Skeletal muscle cell (primary cell): ENCODE measurements at places on chromosomes 1 and 21.

- no peak for DNase-seq
Observed at GRCh38 chr1:198132060-198132781, 24.6 kb upstream of the NEK7 start.

DNA sequence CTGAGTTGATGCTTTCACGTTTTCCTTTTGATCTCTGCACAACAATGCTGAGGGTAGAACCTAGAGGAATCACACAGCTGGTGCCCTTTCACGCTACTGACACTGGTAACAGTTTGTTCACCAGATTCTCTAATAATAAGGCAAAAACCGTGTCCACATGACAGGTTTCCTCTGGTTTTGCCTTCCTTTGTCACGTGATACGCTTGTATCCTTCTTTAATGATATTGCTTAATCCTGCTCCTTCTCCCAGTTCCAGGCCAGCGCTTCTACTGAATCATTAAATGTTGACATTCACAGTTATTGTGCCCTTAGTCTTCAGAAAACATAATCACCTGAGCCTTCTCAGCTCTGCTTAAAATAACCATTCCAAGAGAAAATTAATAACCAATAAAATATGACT lies 978.2 kb upstream of the NCAM2 start:
- no peak for DNase-seq

GRCh38 chr1:116510361-116510760 lies 60.5 kb downstream of the CD58 start:
- DNase-seq, result no peak

DNA sequence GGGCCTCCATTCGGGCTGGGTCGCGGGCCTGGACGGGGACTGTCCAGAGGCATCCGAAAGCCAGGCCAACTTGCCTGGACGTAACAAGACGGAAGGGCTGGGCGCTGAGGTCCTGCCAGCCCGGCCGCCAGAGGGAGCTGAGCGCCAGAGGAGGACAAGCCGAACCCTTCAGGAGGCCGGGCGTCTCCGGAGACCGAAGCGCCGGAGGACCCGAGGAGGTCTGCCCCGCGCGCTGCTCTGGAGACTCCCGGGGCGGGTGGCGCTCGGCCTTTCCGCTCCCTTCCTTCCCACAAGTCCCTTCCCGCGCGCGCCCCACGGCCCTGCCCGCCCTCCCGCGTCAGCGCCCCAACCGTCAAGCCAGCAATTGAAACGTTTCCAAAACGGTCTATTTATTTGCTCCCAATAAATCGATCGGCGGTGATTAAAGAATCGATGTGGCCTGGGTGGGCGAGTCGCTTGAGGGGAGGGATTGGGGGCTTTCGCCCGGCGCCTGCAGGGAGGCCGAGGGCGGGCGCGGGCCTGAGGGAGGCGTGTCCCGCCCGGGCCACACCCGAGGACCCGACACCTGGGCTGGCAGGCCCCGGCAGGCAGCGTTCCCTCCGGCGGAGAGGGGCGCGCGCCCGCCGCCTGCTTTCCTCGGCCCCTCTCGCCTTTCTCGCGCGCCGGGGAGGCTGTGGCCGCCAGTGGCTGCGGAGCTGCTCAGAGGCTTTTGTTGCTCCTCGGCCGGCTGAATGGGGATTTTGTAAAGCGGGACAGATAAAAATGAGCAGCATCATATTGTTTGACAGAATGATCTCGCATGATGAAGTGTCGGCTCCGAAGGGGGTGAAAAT lies 5.2 kb upstream of the FOXD3 start:
- no peak for DNase-seq

GRCh38 chr1:200338451-200338850 lies 71.4 kb downstream of the ZNF281 start:
- DNase-seq, result no peak

DNA sequence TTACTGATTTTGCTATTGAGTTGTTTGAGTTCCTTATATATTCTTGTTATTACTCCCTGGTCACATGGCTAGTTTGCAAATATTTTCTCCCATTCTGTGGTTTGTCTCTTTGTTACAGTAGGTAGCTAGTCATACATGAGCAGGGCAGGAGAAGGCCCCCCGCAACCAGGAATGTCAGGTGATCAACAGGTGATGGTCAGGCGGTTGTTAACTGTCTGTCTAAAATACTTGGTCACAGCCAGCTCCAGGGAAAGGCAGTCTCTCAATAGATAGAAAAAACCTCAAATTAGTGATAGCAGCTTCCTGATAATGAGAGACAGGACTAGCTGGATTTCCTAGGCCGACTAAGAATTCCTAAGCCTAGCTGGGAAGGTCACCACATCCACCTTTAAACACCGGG lies 217.9 kb downstream of the RHOU start:
- DNase-seq, result no peak

DNA sequence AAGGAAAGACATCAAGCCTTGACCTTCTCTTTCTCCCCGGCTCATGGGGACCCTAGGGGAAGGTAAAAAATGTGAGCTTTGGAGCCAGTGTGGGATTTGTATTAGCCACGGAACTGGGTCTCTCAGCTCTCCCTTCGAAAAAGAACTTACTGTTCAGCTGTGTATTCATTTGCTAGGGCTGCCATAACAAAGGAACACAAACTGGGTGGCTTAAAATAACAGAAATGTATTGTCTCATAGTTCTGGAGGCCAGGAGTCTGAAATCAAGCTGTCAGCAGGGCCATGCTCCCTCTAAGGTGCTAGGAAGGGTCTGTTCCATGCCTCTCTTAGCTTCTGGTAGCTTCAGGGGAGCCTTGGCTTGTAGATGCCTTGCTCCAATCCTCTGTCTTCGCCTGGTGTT lies 83.5 kb upstream of the SLC2A1 start:
- no peak for DNase-seq

DNA sequence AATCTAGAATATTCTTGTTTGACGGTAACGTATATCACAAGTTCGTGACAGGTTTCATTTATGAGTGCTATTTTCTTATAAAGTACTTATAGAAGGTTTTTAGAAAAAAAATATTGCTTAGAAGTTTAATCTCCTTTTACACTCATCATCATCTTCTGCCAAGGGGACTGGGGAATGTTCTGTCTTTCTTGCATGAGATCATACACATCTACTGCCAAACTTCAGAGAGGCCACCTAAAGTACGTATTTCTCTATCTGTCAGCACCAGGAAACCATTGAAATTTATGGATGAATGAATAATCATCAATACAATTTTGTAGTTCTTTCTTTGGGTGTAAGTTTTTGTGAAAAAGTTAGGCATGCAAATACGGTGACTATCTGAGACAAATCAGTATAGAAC lies 245.8 kb downstream of the SPATA17 start:
- peak; percentile 56 for DNase-seq

- no peak for DNase-seq
Observed at GRCh38 chr1:155136748-155137147, 1.1 kb downstream of the SLC50A1 start.

GRCh38 chr1:33874636-33875035 lies 10.8 kb downstream of the HMGB4 start:
- no peak for DNase-seq

- DNase-seq, result no peak
Observed at GRCh38 chr1:40372658-40373322, 737 bp upstream of the SMAP2 start.

DNA sequence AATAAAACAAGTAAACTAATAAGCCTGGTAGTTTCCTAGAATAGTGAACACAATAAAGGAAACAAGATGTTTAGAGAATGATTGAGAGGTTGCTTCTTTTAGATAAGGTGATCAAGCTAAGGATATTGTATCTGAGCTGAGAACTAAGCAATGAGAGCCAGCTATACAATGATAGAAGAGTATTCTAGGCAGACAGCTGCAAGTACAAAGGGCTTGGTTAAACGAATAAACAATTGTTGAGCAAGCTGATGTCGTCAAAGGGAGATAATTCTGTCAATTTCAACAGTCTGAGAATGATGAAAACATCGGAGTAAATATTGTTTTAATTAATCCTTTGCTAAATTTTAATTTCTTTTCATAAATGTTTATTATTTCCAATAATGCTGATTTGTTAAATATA lies 5.5 kb upstream of the FH start:
- no peak for DNase-seq

GRCh38 chr21:16588433-16588860 lies 858.7 kb downstream of the USP25 start:
- DNase-seq, result peak; percentile 77

DNA sequence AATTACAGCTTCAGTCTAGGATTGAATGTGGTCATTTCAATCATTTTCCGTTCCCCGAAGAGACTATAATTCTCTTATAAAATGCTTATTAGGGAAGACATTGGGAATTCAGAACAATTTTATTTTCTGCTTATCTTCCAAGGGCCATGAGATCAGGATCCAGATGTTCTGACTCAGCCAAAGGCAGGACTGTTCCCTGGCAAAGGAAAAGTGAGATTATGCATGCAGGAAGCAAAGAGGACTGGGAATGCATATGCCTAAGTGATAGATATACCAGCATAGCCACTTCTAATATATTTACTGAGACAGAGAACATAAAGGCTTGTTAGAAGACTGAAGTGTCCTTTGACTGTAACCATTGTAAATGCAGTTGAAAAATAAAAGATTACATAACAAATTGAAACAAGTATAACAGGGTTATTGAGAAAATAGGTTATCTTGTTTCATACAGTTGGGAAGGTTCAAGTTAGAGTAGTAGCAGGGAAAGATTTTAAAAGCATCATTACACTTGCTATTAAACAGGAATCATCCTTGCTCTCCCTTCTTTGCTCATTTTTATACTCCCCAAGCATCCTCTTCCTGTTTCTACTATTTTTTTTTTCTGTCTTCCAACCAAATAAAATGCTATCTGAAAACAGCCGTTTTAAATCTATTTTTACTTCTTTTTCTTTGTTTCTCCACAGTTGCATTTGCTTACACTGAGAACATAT lies 439.6 kb upstream of the ADAMTS5 start:
- DNase-seq, result no peak

- no peak for DNase-seq
Observed at GRCh38 chr1:97046765-97047420, 325.3 kb downstream of the PTBP2 start.

DNA sequence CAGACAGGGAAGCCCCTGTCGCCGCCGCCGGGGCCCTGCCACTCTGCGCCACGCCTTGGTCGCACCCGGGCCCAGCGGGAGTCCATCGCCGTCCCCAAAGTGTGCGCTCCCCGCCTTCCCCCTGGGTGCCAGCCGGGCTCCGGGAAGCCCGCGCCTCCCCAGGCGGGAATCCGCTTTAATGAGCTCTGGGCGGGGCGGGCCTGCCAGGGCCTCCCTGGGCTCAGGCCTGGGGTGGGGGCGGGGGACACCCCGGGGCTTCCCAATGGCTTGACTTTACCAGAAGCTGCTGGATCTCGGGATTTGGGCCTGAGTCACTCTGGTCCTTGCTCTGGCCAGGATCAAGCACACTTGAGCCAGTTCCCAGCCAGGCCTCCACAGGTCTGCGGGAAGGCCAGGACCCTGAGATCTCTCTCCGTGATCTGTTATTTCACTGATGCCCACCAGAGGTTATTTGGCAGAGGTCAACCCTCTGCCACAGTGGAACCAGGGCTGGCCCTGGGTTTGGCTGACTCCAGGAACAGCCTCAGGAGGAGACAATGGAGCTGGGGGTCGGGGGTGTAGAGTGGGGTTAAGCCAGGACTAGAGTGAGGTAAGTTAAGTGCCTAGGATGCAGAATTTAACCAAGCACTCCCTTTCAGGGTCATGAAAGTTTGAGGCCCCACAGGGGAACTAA lies 178.4 kb upstream of the EDN2 start:
- no peak for DNase-seq

DNA sequence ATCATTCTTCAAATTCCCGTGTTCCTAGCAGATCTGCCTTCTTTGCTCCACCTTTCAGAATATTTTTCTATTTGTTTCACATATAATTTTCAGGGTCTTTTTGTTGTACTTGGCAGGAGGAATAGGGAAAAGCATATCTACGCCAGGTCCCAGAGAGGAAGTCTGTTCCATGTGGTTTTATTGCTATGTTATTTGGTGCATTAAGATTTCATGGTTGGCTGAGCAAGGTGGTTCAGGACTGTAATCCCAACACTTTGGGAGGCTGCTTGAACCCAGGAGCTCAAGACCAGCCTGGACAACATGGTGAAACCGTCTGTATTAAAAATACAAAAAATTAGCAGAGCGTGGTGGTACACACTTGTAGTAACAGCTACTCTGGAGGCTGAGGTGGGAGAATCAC lies 36.1 kb downstream of the COL6A1 start:
- DNase-seq, result no peak

DNA sequence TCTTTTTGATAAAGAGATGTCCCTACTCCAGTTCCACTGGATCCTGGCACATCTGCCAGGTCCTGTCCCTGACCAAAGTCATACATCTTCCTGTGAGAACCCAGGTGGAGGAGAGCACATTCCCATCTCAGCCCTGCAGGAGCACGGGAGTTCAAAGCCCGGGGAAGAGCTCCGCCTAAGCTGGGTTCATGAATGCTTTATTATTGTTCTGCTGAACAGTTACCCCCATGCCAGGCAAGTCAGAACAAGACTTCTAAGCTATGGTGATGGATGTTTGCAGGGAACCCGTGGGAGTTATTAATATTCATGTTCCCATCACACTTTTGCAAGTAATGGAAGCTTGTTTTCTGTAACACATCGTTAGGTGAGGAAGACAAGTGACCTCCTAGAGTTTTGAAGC lies 62.9 kb downstream of the SEC16B start:
- DNase-seq, result no peak

- peak; percentile 89 for DNase-seq
Observed at GRCh38 chr1:15885701-15886610, 38.4 kb downstream of the SPEN start.

DNA sequence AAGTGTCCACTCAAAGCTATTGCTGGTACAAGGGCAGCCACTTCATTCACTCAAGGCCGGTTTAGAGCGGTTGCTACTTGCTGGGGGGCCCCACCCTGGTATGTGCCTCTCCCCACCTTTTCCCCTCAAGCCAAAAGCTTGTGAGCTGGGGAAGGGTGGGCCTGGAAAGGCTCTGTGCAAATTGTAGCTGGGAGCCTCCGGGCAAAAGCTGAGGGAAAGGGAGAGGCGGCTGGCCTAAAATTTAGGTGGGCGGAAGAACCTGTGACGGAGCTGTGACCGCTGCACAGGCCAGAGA lies 306 bp upstream of the SH3D21 start:
- no peak for DNase-seq

GRCh38 chr1:177209357-177209756 lies 38.6 kb downstream of the BRINP2 start:
- DNase-seq, result peak; percentile 100

DNA sequence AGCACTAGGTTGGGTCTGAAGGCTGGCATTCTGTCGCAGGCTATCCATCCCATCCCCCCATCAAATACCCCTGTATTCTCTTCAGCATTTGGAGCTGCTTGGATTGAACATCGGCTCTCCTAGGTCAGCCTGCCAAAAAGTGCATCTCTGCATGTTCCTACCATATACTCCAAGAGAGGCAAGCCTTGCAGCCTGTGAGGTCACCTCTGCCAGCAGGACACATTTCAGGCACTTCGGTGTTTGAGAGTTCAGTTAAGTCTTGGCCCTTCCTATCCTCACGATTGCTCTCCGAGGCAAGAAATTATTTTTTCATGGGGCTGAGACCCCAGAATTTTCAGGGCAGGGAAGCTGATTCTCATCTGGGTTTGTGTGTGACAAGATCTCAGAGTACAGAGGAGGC lies 2.6 kb downstream of the GPR25 start:
- DNase-seq, result no peak

- DNase-seq, result no peak
Observed at GRCh38 chr1:36322041-36322785, 1.2 kb downstream of the EVA1B start.
